ENCODE measurements at places on chromosomes 5 and 9. TPM values are rescaled to one million over a fixed set of nuclear protein-coding genes. Genes with fewer than 3 reads are reported as not detected.
A peak's percentile ranks its signal among the peaks of the same experiment; 100 is the strongest.

DNA sequence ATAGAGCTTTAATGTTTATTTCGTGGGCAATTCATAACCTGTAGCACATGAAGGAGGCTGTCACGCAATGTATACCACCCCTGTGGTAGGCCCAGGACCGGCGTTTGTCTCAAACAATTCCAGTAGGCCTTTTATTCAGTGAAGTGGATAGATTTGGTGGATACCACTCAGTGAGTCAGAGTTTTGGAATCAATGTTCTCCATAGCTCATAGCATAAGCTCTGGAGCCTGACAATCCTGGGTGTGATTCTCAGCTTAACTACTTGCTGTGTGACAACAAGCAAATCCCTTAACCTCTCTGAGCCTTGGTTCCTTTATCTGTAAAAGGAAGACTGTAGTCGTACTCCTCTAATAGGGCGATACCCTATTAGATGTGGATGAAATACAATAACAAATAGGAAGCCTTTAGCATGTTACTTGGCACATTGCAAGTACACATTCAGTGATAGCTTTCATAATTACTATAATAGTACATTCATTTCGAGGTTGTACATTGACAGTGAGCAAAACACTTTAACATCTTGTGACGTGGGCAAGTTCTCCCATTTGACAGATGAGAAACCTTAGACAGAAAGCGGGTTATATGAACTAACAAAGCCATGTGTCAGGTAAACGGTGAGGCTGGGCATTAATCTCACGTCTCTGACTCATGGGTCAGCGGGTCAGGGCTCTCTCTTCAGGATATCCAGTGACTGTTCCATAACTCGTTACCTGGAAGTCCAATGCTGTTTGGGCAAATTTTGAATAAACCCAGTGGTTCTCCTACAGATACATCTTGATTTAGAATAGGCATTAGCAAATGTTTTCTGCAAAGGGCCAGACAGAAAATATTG lies 130.8 kb downstream of the C9orf152 start:
- DNase-seq = peak; percentile 9
- no peak overlapping the region for H3K4me3 ChIP-seq
- peaks cover 20% of the 10 kb centered on the region for H3K4me1 ChIP-seq

PTPN3 gene
- 0.46 TPM for total RNA-seq

ADGRV1 gene
- 0.02 TPM for total RNA-seq

DNA sequence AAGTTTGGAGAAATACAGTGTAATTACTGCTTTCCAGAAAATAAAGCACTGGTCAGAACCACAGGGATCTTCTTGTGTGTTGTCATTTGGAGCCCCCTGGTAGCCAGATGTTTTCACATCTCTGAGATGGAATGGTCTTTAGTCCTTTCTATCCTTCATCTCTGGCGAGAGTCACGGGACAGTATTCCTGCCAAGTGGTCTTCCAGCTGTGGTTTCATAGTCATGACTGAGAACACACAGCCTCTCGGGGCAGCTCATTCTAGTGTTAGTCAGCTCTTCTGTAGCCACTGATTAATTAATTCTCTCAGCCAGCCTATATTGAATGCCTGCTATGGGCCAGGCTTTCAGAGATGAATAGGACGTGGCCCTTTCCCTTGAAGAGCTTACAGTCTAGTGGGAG lies 34.1 kb downstream of the HMGXB3 start:
- peaks cover 50% of the 10 kb centered on the region for H3K36me3 ChIP-seq
- H3K4me3 ChIP-seq = no peak overlapping the region
- DNase-seq = no peak

DNA sequence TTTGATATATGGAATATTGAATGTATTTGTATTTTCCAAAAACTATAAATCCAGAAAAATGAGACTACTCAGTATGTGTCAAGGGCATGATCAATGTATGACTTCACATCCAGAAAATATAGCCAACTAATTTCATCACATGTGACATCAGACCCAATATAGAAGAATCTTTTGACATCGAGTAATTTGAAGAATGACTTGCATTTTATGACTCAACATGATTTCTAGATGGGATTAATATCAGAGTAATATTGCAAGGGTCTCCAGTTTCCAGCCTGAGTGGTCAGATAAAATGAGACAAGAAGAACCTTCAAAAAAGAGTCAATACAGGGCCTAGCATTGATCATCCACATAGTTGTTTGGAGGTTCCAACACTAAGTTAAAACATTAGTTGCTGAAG lies 467.5 kb upstream of the PAPPA start:
- no peak for DNase-seq
- no peaks in the 10 kb centered on the region for H3K4me1 ChIP-seq
- H3K4me3 ChIP-seq = no peak overlapping the region
- no peaks in the 10 kb centered on the region for H3K27me3 ChIP-seq
- no peaks in the 10 kb centered on the region for H3K36me3 ChIP-seq
